Natural killer cell (primary cell): ENCODE measurements at places on chromosomes 1 and 21. TPM values are rescaled to one million over a fixed set of nuclear protein-coding genes. Genes with fewer than 3 reads are reported as not detected.
A peak's percentile ranks its signal among the peaks of the same experiment; 100 is the strongest.

- DNase-seq: no peak
Measured at GRCh38 chr1:230300322-230301301, 125.5 kb downstream of the PGBD5 start.

DNA sequence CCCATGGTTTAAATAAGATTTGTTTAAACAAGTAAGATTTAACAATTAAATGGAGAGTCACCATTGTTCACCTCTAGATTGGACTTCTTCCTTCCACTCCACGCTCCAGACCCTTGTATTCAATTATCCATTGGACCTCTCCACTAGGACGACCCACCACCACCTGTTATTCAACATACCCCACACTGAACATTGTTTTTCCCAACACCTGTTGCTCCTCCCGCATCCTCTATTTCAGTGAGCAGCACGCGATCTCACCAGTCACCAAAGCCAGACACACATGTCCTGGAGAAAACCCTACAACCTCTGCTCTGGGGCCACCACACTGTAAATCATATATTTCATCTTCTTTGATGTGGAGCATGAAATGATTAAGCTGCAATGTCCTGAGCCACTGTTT is 28.6 kb downstream of the ATP8B2 start:
- no peak for DNase-seq

DNA sequence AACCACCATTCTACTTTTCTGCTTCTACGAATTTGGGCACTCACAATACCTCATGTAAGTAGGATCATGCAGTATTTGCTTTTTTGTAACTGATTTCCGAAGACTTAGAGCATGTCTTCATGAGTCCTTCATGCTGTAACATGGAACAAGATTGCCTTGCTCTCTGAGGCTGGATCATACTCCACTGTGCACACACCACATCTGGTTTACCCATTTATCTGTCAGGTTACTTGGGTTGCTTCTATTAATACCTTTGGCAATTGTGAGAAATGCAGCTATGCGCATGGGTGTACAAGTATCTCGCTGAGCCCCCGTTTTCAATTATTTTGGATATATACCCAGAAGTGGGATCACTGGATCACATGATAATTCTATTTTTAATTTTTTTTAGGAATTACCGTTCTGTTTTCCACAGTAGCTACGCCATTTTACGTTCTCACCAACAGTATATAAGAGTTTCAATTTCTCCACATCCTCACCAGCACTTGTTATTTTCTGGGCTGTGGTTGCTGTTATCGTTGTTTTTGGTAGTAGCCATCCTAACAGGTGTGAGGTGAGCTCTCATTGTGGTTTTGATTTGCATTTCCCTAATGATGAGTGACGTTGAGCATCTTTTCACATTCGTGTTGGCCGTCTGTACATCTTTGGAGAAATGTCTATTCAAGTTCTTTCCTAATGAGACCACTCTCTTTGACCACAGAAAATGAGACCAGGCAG is 10.7 kb upstream of the SLC2A5 start:
- DNase-seq: no peak

GRCh38 chr1:180627411-180627810 is 4.4 kb upstream of the XPR1 start:
- no peak for DNase-seq

- DNase-seq: no peak
Measured at GRCh38 chr1:79594121-79594698, 587.7 kb upstream of the ADGRL4 start.

GRCh38 chr1:99728494-99729235 is 37.8 kb downstream of the FRRS1 start:
- no peak for DNase-seq

- no peak for DNase-seq
Measured at GRCh38 chr1:245055752-245056151, 99.0 kb upstream of the KIF26B start.

GRCh38 chr1:3902571-3903091 is 2.6 kb upstream of the C1orf174 start:
- peak; percentile 63 for DNase-seq

DNA sequence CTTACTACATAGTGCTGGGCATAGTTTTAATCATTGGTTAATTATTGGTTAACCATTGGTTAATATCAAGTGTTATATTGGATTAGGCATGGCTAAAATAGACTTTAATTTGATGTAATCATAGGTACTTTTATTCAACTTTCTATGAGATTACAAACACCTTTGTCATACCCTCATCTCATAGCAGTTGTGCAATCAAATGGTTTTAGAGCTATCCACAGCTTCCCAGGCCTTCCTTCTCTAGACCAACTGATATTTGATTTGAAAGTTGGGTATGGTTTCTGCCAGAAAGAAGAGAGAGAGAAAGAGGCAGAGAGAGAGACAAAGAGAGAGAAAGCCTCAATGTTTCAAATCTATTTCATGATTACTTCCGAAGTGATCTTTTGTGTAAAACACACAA is 9.6 kb upstream of the RGS1 start:
- no peak for DNase-seq

DNA sequence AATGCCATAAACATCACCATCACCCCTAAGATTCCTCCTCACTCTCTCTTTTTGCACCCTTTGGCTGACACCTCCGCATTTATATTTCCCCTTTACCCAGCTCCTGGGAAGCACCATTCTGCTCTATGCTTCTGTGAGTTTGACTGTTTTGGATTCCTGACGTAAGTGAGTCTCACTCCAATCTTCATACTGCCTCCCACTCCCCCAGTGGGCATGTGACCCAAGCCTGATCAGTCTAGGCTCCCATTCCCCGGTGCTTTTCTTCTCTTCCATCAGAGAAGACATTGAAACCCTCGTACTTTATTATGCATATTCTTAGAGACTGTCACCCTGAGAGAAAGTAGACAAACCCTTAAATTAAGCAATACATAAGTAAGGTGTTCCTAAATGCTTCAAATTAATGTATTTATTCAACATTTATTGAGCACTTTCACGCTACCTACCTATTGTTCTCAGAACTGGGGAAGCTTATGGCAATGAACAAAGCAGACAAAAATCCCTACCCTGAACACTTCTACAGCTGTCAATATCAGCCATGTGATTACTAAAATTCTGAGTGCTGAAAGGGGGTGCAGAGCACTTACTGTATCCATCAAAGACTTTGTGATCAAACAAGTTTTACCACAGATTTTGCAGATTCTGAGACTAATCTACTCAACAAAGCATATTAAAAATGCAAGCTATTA is 43.4 kb upstream of the DIPK1A start:
- no peak for DNase-seq

DNA sequence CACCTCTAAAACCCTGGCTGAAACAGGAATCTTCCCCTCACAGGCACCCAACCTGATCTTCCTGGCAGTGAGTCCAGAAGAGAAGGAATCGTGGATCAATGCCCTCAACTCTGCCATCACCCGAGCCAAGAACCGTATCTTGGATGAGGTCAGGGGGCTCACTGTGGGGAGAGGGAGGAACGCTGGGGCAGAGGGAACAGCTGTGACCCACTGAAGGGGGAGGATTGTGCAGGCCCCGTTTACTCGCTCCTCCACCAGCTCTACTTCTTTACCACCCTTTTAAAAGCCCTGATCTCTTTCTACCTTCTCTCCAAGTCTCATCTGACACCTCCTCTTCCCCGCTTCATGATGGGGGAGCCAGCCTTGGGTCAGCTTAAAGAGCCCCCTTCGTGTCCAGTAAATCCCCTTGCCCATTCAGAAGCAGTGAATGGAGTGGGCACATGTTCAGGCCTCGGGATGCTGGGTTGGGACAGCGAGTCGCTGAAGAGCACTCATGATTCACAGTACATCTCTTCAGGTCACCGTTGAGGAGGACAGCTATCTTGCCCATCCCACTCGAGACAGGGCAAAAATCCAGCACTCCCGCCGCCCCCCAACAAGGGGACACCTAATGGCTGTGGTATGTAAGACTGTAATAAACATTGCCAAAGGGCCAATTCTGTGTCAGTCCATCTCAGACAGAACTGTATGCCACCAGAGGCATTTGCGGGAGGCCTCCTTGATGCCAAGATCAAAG is 7.3 kb downstream of the PLEKHO1 start:
- DNase-seq: no peak

GRCh38 chr1:212317916-212318315 is 32.7 kb downstream of the PPP2R5A start:
- no peak for DNase-seq

GRCh38 chr1:40636777-40637176 is 28.7 kb downstream of the RIMS3 start:
- DNase-seq: no peak

DNA sequence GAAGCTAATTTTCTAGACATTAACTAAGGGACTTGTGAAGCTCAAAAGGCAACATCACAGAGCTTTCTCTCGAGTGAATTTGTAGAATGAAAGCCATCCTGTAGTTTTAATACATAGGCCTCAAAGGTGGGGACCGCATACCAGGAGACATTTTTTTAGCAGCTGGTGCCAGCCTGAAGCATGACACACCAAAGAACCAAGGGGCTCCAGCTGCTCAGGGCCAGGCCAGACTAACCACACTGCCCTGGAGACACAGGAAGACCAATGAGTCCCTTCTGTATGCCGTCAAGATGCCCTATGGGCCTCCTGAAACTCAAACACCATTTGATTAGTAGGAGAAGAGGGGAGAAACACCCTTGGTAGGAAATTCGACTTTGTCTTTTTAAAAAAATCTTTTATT is 113.9 kb upstream of the CACNA1E start:
- DNase-seq: no peak

GRCh38 chr1:59171788-59172187 is 125.1 kb upstream of the FGGY start:
- DNase-seq: no peak

DNA sequence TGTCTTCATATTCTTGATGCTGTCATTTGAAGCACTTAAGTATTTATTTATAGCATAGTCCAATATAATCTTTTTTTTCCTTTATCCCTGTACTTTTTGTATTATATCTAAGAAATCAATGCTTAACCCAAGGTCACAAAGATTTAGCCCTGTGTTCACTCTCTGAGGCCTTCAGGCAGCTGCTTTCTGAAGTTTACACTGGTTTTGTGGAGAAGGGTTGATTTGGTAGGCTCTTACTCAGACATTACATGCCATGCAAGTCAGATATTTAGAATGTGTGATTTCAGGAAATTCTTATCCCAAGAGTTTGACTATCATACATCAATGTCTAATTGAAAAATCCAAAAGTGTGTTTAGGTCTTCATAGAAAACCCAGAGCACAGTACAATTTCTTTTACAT is 56.3 kb downstream of the PALMD start:
- no peak for DNase-seq

GRCh38 chr1:202572867-202573266 is 137.4 kb downstream of the SYT2 start:
- no peak for DNase-seq

- no peak for DNase-seq
Measured at GRCh38 chr1:183585038-183585437, 5.2 kb downstream of the NCF2 start.

- DNase-seq: no peak
Measured at GRCh38 chr1:218030846-218031245, 254.2 kb upstream of the RRP15 start.

DNA sequence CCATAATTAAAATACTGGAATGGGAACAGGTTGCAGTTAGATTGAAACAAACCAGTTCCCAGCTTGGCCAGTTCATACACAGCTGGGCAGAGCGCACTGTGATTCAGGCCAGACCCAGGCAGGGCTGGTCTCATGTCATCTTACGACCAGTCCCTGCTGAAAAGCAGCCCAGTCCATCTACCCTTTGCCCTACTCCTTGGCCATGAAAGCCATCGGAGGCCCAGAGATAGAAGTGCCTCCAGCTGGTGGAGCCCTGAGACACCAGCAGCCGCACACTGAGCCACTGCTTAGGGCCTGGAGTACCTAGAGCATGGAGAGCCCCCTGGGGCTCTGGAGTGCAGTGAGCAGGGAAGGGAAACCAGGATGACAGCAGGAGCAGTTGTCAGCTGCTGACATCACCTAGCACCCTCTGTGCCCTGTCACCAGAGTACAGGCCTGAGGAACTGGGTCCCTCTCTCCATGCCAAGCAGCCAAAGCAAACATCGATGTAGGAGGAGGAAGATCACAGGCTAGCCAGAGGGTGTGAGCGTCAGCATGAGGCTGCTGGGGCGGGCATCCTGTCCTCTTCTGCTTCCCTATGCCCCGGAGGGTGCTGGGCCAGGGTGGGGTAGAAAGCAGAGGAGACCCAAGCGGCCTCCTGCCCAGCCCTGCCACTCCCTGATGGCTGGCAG is 34.2 kb upstream of the TMEM125 start:
- DNase-seq: no peak

GRCh38 chr1:229167318-229167717 is 103.6 kb upstream of the RAB4A start:
- DNase-seq: no peak

GRCh38 chr1:154813846-154814505 is 56.1 kb downstream of the KCNN3 start:
- DNase-seq: no peak

DNA sequence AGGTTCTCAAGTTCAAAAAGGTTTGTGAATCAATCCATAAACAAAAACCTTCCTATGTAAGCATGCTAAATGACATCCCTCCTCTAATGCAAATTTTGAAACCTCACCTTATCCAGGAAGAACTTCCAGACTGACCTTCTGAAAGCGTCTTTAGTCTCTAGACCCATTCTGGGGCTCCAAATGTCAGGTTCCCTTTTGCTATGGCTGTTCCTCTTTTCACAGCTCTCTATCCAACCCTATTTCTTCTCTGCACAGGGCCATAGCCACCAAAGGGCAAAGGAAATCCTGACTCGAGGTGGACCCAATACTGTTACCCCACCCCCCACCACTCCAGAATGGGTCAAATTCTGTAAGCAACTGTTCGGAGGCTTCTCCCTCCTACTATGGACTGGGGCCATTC is 3.4 kb downstream of the ATP1A4 start:
- no peak for DNase-seq

DNA sequence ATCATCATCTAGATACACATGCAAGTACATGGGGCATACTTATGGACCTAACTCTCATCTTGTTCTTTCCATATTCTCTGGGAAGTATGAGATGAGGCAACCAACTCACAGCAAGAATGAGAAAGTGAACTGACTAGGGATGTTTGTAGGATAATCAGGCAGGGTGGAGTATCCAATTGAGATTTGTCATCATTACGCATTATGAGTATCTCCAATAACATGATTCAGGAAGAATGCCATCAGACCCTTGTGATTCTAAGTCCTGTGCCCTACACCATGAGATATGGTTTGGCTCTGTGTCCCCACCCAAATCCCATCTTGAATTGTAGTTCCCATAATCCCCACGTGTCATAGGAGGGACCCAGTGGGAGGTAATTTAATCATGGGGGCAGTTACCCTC is 154.0 kb downstream of the SLC30A10 start:
- no peak for DNase-seq

Gene ROR1
- 0.27 TPM for total RNA-seq

Gene PAPPA2
- total RNA-seq: not detected

Gene RBM11
- not detected for total RNA-seq

Gene KCNN3
- 0.05 TPM for total RNA-seq

Gene OR2T29
- total RNA-seq: not detected

Gene TARS2
- 44.9 TPM for total RNA-seq

Gene S100A12
- total RNA-seq: 11.4 TPM

Gene LCE6A
- total RNA-seq: not detected

Gene KCNA3
- 36.2 TPM for total RNA-seq

Gene PLPP3
- 0.50 TPM for total RNA-seq
